H9 (cell line): ENCODE measurements at places on chromosomes 16 and 17. TPM values are rescaled to one million over a fixed set of nuclear protein-coding genes. Genes with fewer than 3 reads are reported as not detected.
A peak's percentile ranks its signal among the peaks of the same experiment; 100 is the strongest.

DNA sequence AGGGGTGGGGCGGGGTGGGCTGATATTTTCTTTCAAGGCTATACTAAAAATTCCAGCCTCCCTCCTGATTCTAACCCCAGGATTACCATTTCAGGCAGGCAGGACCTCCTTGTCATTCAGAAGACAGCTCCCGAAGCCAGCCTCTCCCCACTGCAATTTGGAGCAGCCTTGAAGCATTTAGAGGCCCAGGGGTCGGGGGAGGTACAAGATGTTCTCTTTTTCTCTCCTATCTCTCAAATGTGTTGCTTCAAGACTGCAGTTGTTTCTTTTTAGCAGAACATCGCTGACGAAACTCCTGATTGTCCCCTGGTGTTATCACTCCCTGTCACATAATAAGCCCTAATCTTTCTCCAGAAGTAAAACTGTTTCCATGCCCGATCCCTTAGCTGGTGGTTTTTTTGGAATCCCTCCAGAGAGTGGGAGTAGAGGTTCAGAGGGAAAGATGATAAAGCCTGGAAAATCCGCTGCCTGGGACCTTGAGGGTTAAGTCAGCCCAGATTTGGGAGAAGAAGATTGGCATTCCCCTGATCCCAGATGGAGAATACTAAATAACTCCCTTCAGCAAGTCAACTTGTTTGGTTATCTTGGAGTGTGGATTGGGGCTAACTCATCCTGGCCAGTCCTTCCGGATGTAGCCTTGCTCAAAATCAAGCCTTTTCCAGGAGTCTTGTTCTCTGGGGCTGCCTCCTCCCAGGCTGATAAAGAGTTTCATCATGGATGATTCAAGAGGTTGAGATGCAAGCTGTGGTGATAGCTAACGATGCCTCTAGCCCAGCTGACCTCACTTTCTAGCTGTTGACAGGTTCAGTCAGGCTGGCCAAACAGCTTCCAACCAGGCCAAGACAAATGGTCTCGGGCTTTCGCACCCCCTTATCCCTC, 71.3 kb downstream of the SOX9 start:
- H3K27me3 ChIP-seq: no peaks in the 10 kb centered on the region
- no peak overlapping the region for H3K27ac ChIP-seq
- no peaks in the 10 kb centered on the region for H3K36me3 ChIP-seq
- DNase-seq: no peak
- no peaks in the 10 kb centered on the region for H3K4me1 ChIP-seq

DNA sequence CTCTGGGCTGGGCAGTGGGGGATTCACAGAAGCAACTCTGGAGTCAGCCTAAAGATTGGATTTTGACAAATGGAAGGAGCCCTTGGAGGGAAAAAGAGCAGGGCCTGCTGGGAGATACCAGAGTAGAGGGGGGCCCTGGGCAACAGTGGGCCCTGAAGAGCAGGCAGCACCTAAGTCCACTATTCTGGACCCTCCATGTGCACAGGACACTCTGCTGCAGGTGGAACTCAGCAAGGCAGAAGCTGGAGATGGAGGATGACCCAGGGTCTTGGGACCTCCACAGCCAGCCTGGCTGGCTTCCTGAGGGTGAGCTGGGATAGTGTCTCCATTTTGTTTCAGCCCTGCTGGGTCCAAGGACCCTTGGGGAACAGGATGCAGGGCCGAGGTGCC, 63.0 kb upstream of the TEX2 start:
- H3K36me3 ChIP-seq: no peaks in the 10 kb centered on the region
- no peaks in the 10 kb centered on the region for H3K4me1 ChIP-seq

TP53TG3C gene
- not detected in 2 replicates for total RNA-seq

DNA sequence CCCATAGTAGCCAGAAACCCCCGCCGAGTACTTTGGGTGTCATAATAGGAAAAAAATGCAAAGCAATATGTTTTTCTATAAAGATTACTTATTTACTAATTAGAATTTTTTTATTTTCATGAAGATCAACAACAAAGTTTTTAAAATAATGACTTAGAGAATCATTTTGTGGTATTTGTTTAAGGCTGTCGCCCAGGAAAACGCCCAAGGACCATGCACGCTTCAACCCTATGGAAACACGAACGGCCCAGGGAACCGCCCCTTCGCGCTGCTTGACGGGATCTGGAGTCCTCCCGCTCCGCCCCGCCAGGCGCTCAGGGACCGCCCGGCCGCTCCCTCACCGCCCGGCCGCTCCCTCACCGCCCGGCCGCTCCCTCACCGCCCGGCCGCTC, 408 bp upstream of the KPNA2 start:
- H3K27ac ChIP-seq: no peak overlapping the region
- H3K36me3 ChIP-seq: peaks cover 43% of the 10 kb centered on the region
- H3K4me3 ChIP-seq: peak overlapping the region; percentile 99
- H3K4me1 ChIP-seq: no peaks in the 10 kb centered on the region
- no peaks in the 10 kb centered on the region for H3K27me3 ChIP-seq
- peak; percentile 98 for DNase-seq

DNA sequence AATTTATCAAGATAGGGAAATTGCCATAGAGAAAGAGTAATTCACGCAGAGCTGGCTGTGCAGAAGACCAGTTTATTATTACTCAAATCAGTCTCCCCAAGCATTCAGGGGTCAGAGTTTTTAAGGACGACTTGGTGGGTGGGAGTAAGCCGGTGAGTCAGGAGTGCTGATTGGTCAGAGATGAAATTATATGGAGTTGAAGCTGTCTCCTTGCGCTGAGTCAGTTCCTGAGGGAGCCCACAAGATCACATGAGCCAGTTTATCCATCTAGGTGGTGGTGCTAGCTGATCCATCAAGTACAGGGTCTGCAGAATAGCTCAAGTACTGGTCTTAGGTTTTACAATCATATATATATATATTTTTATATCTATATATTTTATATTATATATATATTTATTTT, 6.0 kb upstream of the AQP8 start:
- H3K4me3 ChIP-seq: no peak overlapping the region
- no peaks in the 10 kb centered on the region for H3K27me3 ChIP-seq
- H3K4me1 ChIP-seq: no peaks in the 10 kb centered on the region
- no peaks in the 10 kb centered on the region for H3K36me3 ChIP-seq
- DNase-seq: no peak

DNA sequence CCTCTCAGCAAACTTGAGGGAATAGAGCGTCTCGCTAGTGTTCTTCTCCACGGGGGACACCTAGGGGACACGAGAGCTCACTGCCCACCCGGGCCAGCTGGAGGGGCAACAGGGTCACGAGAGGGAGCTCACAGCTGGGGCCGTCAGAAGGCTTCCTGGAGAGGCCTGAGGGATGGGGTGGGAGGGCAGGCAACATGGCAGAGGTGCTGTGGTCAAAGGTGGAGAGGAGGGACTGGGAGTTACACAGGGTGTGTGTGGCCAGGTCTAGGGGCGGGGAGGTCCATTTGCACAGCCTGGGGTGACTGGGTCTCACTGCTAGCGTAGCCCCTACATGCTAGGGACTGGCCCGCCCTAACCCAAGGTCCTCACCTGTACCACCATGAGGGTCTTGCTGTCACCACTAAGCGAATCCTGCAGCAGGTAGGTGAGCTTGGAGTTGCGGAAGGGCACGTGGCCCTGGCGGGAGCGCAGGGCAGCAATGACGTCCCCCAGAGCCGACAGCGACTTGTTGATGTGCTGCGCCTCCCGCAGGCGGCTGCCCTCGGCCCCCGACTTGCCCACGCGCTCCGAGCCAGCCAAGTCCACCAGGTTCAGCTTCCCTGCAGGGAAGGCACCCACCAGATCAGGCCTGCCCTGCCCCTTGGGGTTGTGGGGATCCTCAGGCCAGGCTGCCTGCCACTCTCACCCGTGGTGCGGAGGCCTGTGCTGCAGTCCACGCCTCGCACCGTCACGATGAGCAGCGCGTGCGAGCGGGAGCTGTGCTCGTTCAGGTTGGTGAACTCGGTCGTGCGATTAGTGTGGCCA, 25.0 kb downstream of the KATNB1 start:
- H3K36me3 ChIP-seq: peaks cover 4% of the 10 kb centered on the region
- peaks cover 4% of the 10 kb centered on the region; the same call in 1 of the 2 replicates for H3K4me1 ChIP-seq
- H3K4me3 ChIP-seq: no peak overlapping the region
- no peaks in the 10 kb centered on the region for H3K27me3 ChIP-seq
- peak; percentile 58 for DNase-seq
- no peak overlapping the region for H3K27ac ChIP-seq

HOXB1 gene
- not detected in 2 replicates for total RNA-seq

GRCh38 chr17:1573932-1574696, 11.5 kb upstream of the PITPNA start:
- 0 out of 2 replicates have a peak, but pooled peaks cover 4% of the 10 kb centered on the region for H3K4me1 ChIP-seq
- H3K4me3 ChIP-seq: no peak overlapping the region
- no peak overlapping the region for H3K27ac ChIP-seq
- no peaks in the 10 kb centered on the region for H3K27me3 ChIP-seq
- peak; percentile 93 for DNase-seq

PRM1 gene
- not detected in 2 replicates for total RNA-seq

- DNase-seq: no peak
- no peaks in the 10 kb centered on the region; the same call in 1 of the 2 replicates for H3K4me1 ChIP-seq
- H3K4me3 ChIP-seq: no peak overlapping the region
- H3K36me3 ChIP-seq: no peaks in the 10 kb centered on the region
- no peak overlapping the region for H3K27ac ChIP-seq
Observed at GRCh38 chr16:12724226-12724625, 79.5 kb downstream of the CPPED1 start.

- no peak overlapping the region for H3K4me3 ChIP-seq
- no peaks in the 10 kb centered on the region for H3K4me1 ChIP-seq
- no peak for DNase-seq
- H3K27me3 ChIP-seq: no peaks in the 10 kb centered on the region
Observed at GRCh38 chr16:48064971-48065370, 90.8 kb downstream of the ABCC12 start.

SLFN11 gene
- total RNA-seq: 0.55 and 0.90 TPM in 2 replicates

DNA sequence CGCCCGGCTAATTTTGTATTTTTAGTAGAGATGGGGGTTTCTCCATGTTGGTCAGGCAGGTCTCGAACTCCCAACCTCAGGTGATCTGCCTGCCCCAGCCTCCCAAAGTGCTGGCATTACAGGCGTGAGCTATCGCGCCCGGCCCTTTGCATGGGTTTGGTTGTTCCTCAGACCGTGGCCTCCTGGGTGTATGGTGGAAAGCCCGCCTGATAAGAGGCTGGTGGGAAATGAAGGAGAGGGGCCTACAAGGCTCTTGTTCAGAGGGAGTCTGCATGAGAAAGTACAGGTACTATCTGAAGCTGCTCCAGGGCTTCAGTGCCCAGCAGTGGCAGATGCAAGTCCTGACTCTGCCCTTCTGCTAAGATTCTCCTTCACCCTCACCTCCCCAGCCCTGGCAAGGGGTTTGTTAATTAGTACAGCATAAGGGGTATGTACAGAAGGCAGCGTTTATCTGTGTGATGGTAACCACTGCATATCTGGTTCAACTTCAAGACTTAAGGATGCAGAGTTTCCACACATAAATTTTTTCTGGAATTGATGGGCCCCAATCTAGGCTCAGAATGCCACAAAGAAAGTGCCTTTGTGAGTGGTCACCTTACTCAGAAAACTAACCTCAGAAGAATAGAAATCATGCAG, 24.2 kb downstream of the GRB7 start:
- no peaks in the 10 kb centered on the region for H3K36me3 ChIP-seq
- H3K4me1 ChIP-seq: no peaks in the 10 kb centered on the region
- H3K4me3 ChIP-seq: no peak overlapping the region
- no peak overlapping the region for H3K27ac ChIP-seq

- peak overlapping the region; percentile 35; the same call in 1 of the 3 replicates for H3K4me3 ChIP-seq
- no peaks in the 10 kb centered on the region for H3K36me3 ChIP-seq
- peaks cover 2% of the 10 kb centered on the region; the same call in 1 of the 2 replicates for H3K4me1 ChIP-seq
- DNase-seq: peak; percentile 69
- H3K27me3 ChIP-seq: no peaks in the 10 kb centered on the region
Observed at GRCh38 chr17:29143894-29144293, 36.3 kb downstream of the MYO18A start.

GRCh38 chr17:35185849-35186248, 8.3 kb downstream of the SLC35G3 start:
- no peak overlapping the region for H3K27ac ChIP-seq
- H3K4me1 ChIP-seq: no peaks in the 10 kb centered on the region
- no peak overlapping the region for H3K4me3 ChIP-seq
- DNase-seq: no peak

GRCh38 chr17:14331225-14331981, 30.5 kb downstream of the HS3ST3B1 start:
- H3K4me3 ChIP-seq: peak overlapping the region; percentile 70
- H3K27me3 ChIP-seq: no peaks in the 10 kb centered on the region
- DNase-seq: peak; percentile 73
- H3K36me3 ChIP-seq: no peaks in the 10 kb centered on the region
- peaks cover 14% of the 10 kb centered on the region; the same call in 1 of the 2 replicates for H3K4me1 ChIP-seq

- no peaks in the 10 kb centered on the region for H3K4me1 ChIP-seq
- no peaks in the 10 kb centered on the region for H3K27me3 ChIP-seq
- no peak overlapping the region for H3K4me3 ChIP-seq
Observed at GRCh38 chr17:46876353-46876887, 25.0 kb downstream of the WNT9B start.

GRCh38 chr16:46901709-46902108, 17.5 kb downstream of the GPT2 start:
- H3K27ac ChIP-seq: no peak overlapping the region
- no peaks in the 10 kb centered on the region for H3K27me3 ChIP-seq
- H3K4me1 ChIP-seq: no peaks in the 10 kb centered on the region
- no peak for DNase-seq

DNA sequence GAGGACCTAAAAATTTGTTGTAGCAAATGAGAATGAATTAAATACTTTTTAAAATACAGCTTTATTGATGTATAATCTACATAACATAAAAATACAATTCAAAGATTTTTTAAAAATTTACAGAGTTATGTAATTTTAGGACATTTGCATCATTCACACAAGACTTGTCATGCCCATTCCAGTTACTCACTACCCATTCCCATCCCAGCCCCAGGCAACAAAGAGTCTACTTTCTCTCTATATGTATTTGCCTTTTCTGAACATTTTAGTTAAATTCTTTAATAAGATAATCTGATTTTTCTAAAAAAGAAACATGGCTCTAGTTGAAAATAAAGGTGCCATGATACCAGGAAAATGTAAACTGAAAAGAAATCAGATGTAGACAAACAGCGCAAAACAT, 354.2 kb downstream of the PMP22 start:
- no peak for DNase-seq
- no peak overlapping the region for H3K4me3 ChIP-seq
- peaks cover 10% of the 10 kb centered on the region; the same call in 1 of the 2 replicates for H3K36me3 ChIP-seq
- no peak overlapping the region for H3K27ac ChIP-seq

GRCh38 chr16:86554599-86554916, 477 bp downstream of the MTHFSD start:
- no peak for DNase-seq
- H3K4me1 ChIP-seq: no peaks in the 10 kb centered on the region
- no peaks in the 10 kb centered on the region for H3K27me3 ChIP-seq
- H3K36me3 ChIP-seq: no peaks in the 10 kb centered on the region
